ENCODE measurements at places on chromosomes 2 and 18.

DNA sequence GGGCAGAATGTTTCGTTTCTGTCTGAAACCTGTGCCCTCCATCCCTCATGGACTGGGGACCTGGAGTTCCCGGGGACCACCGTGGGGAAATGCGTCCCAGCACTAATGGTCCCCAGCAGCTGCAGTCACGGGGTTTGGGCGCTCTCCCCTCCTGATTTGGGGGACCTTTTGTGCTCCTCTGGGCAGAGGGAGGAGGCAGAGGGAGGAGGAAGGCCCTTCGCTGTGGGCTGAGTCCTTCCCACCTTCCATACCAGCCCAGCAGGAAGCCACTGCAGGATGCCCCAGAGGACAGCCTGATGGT, 3.2 kb downstream of the GPR35 start:
- DNase-seq: no peak

- DNase-seq: no peak
Observed at GRCh38 chr18:63147973-63148372, 171.6 kb downstream of the BCL2 start.

GRCh38 chr18:3655254-3656050, 205.5 kb downstream of the TGIF1 start:
- no peak for DNase-seq

DNA sequence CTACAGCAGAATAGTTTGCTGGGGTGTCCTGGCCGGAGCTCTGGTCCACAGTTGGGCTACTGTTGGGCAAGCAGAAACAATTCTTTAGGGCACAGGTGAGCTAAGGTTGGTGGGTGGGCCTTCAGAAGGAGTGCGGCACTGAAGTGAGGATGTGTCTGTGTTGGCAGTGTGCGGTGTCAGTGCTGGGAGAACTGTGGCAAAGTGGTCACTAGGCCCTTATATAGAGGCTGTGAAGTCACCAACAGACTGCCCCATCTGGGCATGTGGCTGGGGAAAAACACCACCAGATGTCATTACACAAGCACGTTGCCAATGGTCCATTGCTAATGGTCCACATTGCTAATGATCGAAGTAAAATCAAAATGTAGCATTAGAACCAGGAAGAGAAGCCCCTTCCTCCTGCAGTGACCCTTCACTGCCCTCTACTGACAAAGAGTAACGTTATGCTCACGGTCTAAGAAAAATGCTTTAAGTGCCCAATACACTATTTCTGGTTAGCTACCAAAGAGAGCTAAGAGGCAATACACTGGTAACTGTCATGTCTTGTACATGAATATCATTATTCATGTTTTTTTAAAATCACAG, 21.3 kb downstream of the SCN1A start:
- DNase-seq: no peak

DNA sequence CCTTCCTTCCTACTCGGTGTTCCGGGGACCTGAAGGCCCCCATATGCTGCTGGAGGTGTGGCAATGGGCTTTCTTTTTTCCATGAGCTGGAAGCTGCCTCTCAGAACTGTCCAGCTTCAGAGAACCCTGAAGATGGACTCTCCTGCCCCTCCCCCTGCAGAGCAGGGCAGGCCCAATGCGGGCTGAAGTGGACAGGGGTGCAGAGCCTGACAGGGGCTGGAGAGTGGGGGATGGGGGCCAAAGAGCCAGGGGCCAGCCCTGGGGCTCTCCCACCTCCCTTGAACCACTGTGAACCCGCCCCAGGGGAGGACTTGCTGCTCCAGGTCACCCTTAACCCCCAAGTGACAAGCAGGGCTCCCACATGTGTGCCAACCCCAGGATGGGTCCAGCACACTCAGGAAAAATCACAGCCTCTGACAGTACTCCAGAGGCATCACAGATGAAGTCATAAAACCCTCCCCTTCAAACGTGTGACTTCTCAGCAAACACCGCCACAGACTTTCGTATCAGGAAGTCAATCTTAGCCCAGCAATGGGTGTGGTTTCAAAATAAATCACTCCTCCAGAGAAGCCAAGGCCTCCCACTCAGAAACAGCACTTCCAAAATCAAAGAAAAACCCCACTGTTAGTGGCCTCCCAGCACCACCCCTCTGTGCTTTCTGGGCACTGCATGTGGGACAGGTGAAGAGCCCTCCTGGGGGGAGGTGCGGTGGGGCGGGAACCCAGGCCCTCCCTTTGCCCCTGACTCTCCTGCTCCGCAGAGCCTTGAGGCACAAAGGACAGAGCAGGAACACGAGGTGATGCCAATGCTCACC, 135.8 kb downstream of the HDAC4 start:
- DNase-seq: peak; percentile 67

- DNase-seq: no peak
Observed at GRCh38 chr2:128385365-128385764, 66.7 kb upstream of the HS6ST1 start.

DNA sequence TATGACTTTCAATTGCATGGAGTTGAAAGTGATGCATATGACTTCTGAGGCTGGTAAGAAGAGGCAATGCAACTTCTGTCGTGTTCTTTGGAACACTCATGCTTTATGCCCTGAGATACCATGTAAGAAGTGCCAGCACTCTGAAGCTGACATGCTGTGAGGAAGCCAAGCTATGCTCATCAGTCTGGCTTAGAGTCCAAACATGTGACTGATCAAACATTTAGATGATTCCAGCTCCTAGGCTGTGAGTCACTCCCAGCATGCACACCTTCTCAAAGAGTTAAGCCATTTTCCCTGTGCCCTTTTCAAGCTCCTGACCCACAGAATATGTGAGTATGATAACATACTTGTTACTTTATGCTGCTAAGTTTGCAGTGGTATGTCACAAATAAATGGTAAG, 15.8 kb upstream of the VRK2 start:
- DNase-seq: no peak

GRCh38 chr2:148796735-148797512, 78.1 kb upstream of the KIF5C start:
- DNase-seq: no peak

GRCh38 chr18:26307161-26307773, 81.0 kb downstream of the TAF4B start:
- DNase-seq: no peak

DNA sequence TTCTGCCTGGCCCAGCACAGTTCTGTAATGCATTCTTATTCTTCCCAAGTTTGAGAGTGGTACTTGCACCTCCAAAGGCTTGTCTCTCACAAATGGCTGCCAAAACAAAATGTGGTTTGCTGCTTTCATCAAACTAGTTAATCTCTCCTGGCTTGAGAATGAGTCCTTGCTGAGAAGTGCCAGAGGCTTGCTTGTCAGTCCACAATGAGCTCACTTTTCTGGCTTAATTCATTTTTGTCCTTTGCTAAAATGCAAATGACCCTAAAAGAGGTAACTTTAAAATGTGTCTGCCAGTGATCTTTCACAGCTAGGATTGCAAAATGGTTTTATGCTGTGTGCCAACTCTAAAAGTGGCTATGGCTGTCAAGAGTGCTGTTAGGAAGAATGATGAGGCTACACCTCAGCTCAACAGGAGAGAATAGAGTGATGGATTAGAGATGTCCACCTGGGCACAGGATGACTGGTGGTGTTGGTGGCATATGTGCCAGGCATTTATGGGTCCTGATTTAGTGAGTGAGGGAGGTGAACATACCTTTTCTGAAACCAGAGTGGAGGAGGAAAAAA, 291.2 kb upstream of the HNMT start:
- DNase-seq: no peak

- no peak for DNase-seq
Observed at GRCh38 chr2:227853765-227854271, 17.6 kb upstream of the DAW1 start.

- DNase-seq: peak; percentile 50
Observed at GRCh38 chr2:207311316-207312005, 145.7 kb upstream of the KLF7 start.

GRCh38 chr18:24021505-24021904, 7.0 kb downstream of the TTC39C start:
- DNase-seq: no peak

DNA sequence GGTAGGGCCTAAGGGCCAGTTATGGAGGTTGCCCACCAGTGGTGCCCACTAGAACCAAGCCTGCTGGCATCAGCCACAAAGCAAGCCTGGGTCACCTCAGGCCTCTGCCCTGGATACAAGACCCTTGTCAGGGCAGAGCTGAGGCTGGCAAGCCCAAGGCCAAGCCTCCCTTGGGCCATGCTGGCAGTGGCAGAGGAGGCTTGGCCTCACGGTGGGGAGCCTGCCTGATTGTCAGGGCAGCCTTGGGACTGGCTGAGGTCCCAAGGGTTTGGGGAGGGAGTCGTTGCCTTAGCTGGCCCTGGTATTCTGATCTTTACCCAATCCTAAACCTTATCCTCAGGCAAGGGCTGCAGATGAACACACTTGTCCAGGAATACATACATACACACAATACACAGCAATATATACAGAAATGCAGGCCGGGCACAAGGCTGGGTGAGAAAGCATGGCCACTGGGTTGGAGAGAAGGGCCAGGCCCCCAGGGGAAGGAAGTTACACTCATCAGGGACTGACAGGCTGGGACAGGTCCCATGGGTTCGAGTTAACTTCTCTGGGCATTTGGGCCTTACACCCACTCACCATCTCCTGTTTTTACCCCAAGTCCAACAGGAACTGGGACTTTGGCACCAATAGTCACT, 21.0 kb downstream of the CCT7 start:
- DNase-seq: peak; percentile 18

DNA sequence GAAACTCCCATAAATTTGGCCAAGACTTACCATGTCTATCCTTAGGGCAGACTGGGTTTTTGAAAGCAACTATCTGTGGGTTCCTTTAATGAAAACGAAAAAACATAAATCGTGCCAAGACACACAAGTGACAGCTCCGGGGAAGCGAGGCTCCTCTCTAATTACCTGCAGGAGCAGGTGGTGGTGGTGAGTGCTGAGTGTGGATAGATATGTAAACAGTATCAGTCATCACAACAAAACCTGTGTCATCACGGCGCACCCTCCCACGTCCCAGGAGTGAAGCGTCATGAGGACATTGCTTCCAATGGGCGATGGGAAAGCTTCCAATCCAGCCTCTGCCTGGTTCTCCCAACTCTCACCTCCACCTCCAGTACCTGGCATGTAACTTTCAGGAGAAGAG, 31.3 kb downstream of the ACKR3 start:
- no peak for DNase-seq

Measured in stimulated activated CD4-positive, alpha-beta T cell treated with anti-CD3 and anti-CD28 coated beads, Interleukin-15, amount 100 ng/mL, for 24 hours (primary cell).